ENCODE measurements at places on chromosomes 6 and 20. TPM values are rescaled to one million over a fixed set of nuclear protein-coding genes. Genes with fewer than 3 reads are reported as not detected.

- no peak for DNase-seq
Measured at GRCh38 chr6:35477551-35478179, 9.5 kb downstream of the RPL10A start.

DNA sequence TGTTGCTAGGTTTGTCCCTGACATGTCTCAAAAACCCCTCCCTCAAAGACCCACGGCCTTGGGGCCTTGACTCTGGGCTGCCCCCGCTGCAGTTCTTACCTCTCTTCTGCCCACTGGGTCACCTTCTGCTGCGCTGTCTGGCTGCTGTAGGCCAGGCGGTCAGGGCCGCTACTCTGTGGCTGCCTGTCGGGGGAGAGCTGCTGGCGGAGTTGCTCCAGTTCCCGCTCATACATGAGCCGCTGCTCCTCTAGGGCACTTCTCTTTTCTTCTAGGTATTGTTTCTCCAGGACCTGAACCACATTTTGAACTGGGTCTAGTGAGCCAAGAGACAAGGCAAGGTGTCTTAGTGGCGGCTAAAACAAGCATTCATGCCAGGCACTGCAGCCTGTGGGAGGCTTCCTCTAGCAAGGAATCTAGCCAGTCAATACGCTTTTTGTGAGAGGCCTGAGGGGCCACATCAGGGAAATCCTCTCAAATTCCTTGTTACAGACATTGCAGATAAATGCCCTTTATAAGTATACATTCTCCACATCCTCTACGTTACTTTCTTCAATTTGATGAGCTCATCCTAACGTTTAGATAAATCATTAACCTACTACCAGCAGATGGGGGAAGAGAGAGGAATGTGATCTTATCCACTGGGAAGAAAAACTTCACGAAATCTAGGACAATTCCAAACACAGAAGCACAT, 110.3 kb upstream of the NUP153 start:
- DNase-seq = no peak

GRCh38 chr6:71913444-71914234, 27.3 kb downstream of the RIMS1 start:
- DNase-seq = no peak

The OR2B6 gene
- total RNA-seq = not detected
